ENCODE measurements at places on chromosomes 16 and 17.

GRCh38 chr17:30296499-30297080, 4.8 kb upstream of the BLMH start:
- no peak for DNase-seq

- no peak for DNase-seq
These were observed 26.4 kb upstream of the MAPK3 start for GRCh38 chr16:30149250-30149930.

DNA sequence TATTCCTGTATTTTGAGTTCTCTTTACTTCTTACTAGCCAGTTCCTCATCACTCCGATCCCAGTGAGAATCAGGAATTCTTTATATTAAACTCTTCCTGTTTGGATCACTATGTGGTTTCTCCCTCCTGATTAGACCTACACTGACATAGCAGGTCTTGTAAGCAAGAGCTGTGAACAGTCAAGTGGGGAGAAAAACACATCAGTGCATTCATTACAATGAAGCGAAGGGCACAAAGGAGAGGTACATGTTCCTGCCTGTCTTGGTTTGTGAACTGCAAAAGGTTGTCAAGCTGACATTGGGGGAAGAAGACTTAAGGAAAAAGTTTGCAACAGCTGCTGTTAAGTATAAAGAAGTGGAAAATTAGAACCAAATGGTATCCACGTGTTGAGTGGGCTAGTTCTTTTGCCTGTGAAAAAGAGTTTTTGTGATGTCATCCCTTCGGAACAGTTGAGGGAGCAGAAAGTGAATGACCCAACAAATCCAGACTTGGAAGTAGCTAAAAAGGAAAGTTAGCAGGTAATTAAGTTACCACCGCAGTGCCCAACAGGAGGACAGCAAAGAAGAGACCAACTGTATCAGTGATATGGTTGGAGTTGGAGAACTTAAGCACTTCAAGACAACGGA, 23.0 kb upstream of the TRIM25 start:
- no peak for DNase-seq

DNA sequence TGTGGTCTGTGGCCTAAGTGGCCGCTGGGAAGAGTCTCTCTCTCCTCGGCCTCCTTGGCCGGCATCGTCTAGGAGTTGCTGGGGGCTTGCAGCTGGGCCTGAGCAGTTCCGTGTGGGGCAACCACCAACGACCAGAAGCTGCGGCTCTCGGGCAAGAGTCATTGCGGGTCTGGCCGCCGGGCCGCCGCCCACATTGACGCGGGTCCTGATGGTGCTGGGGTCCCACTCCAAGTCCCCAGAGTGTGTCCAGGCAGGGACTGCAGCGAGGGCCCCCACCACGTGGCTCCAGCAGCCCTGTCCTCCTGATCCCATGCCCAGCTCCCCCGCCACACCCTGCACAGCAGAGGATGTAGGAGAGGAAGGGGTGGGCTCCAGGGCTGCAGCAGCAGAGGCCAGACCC, 30.9 kb downstream of the UNKL start:
- no peak for DNase-seq

DNA sequence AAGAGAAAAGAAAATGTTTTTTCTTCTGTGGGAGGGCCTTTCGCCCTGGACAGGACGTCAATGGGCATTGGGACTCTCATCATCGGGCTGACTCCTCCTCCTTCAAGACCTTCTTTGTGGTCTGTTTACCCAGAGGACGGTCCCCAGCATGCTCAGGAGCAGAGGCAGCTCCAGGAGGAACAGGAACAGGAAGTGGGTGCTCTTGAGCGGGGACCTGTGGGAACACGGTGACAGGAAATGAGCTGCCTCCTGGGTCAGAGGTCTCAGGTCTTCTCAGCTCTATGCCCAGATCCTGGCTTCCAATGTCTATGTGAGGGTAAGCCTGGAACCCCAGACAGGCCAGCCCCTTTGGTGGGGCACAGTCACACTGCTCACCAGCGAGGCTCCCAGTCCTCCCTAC, 12.2 kb downstream of the CD300LD start:
- no peak for DNase-seq

DNA sequence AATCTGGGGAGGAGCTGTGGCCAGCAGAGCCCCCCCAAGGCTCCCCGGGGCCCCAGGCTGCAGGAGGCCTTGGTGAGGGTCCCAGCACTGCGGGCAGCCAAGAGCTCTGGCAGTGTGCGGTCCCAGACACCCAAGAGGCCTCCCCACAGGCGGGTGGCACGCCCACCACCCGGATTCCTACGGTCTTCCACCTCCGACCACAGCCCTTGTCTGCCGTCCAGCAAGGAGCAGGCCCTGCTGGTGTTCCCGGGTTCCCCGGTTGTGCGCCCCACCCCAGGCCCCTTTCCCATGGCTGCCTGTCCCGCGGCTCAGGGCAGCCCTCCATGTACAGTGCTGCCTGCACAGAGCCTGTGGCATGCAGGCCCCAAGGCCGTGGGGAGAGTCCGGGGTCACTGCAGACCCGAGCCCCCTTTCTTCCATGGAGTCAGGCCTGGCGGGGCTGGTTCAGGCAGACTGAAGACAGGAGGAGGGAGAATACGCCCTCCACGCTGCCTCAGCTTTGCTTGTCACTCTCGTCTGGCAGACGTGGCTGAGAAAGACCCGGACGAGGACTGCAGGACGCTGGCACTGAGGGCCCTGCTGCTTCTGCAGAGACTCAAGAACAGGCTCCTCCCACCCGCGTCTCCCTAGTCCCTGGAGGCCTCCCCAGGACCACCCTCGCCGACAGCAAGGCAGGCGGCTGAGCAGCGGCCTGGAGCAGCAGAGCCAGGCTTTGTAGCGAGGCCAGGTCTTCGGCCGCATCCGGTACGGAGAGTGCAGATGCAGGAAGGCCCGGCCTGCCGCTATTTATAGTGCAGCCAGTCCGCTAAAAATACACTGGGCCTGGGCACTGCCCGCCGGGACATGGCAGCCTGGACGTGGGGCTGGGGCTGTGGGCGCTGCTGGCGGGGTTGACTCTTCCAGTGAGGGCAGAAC, 16.4 kb downstream of the TELO2 start:
- DNase-seq: no peak

- no peak for DNase-seq
These were observed 96.3 kb upstream of the ZNF469 start for GRCh38 chr16:88286301-88286923.

GRCh38 chr17:33901085-33901484, 354.0 kb upstream of the CCL2 start:
- DNase-seq: no peak

DNA sequence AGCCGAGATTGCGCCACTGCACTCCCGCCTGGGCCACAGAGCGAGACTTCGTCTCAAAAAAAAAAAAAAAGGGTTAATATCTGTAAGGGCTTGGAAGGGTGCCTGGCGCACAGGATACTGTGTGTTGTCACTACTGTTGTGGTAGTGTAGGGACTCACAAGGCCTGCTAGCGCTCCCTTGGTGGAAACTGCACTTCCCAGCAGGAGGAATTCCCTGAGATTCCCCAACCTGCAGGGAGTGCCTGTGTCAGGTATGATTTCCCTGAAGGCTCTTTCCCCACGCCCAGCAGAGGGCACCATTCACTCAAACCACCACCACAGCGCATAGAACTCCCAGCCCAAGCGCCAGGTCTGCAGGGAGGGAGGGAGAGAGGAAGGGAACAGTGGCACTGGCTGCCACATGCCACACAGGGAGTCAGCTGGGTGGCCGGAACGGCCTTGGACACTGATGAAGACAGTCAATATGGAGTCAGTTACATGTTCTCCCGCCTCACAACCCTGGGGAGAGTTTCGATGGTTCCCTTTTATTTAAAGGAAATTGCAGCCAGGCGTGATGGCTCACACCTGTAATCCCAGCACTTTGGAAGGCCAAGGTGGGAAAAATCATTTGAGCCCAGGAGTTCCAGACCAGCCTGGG, 32.7 kb upstream of the CDH1 start:
- peak; percentile 28 for DNase-seq

DNA sequence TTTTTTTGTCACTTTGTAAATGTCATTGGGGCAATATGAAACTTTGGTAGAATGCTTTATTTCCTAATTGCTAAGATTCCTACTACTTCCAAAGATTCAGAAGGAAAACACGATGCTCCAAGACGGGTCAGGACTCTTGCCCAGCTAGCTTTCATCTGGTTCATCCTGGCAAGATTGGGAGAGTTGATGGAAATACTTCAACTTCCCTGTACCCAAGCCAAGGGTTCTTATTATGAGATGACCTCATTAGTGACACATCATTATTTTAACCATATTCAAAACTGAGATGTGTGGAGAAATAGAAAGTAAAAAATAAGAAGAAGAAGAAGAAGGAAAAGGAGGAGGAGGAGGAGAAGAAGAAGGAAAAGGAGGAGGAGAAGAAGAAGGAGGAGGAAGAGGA, 25.6 kb downstream of the SOX9 start:
- no peak for DNase-seq

- DNase-seq: no peak
These were observed 8.7 kb upstream of the ETV4 start for GRCh38 chr17:43554857-43555256.

GRCh38 chr17:76124582-76125390, 16.3 kb downstream of the FOXJ1 start:
- DNase-seq: no peak

DNA sequence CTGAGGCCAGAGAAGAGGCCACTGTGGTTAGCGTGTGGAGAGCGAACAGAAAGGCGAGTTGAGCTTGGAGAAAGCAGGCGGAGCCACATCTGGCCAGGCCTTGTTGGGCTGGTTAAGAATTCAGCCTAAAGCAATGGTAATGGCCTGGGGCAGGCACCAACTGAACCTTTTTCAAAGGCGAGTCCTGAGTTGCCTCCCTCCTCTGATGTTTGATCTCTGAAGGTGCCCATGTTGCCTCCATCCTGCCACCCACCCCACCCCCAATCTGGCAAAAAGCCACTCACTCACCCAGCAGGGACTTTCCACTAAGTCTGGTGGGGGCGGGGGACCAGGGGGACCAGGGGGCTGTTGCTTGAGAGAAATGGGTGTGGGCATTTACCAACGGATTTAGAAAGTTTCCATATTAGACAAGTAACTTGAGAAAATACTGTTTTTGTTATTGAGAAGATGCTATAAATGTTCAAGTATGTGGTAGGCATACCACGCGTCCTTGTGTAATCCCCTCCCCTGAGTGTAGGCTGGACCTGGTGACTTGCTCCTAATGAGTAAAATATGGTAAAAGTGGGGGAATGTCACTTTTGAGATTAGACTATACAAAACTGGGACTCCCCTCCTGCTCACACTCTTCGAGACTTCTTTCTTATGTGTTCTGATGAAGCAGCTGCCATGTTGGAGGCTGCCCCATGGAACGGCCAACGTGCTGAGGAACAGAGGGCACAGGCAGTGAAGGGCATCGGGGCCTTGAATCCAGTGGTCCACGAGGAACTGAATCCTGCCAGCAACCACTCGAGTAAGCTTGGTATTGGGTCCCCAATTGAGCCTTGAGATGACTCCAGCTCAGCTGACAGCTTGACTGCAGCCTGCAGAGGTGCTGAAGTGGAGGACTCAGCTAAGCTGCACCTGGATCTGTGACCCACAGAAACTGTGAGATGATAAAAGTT, 29.9 kb upstream of the TNS4 start:
- DNase-seq: no peak

DNA sequence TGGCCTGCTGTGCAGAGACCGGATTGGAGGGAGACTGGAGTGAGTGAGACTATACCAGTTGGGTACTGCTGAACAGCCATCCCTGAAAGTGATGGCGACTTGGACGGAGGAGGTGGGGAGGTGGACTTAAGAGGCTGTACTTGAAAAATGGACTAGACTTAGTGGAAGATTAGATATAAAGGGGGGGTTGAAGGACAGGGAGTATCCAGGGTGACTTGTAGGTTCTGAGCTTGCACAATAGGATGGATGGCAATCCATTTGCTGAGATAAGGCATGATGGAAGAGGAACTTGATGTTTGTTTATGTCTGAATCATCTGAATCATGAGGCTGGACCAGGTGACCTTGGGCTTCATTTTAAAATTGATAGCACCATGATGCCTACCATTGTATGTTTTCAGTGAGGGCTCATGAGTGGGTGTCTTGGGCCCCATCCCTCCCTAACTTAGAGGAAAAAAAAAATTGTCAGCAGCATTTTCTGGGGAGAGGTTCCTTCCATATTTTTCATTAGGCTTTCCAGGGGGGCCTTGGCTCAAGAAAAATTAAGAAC, 41.2 kb downstream of the PRKCA start:
- DNase-seq: no peak

- no peak for DNase-seq
These were observed 17.6 kb upstream of the CCDC182 start for GRCh38 chr17:57762452-57763395.

DNA sequence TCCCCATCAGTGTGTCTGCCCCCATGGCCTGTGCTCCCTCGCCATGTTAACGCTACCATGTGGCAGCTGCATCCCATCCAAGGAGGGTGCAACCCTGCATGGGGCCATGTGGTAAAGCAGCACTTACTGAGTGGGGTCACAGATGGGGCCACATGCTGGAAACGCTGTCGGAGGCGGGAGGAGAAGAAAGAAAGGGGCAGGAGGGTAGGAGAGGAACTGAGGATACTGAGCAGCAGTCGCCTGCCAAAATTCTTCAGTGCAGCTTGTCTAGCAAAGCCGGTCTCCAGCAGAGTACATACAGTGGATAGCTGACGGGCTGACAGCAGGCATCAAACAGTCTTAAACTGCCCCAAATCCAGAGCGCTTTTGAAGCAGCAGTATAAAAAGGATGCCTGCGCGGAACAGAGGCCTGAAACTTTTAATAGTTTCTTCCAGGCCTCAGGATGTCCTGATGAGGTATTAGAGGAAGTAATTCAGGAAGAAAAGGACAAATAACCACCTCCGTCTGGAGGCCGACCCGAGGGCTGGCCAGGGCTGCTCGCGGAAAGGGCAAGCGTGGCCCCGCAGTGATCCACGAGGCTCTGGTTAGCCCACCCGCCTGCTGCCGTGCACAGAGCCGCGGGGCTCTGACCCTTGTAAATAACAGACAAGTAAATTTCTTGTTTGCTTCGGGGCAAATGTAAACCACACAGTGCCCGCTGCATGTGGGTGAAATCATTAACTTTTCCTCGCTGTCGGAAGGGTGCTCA, 149.0 kb downstream of the CCDC182 start:
- no peak for DNase-seq

DNA sequence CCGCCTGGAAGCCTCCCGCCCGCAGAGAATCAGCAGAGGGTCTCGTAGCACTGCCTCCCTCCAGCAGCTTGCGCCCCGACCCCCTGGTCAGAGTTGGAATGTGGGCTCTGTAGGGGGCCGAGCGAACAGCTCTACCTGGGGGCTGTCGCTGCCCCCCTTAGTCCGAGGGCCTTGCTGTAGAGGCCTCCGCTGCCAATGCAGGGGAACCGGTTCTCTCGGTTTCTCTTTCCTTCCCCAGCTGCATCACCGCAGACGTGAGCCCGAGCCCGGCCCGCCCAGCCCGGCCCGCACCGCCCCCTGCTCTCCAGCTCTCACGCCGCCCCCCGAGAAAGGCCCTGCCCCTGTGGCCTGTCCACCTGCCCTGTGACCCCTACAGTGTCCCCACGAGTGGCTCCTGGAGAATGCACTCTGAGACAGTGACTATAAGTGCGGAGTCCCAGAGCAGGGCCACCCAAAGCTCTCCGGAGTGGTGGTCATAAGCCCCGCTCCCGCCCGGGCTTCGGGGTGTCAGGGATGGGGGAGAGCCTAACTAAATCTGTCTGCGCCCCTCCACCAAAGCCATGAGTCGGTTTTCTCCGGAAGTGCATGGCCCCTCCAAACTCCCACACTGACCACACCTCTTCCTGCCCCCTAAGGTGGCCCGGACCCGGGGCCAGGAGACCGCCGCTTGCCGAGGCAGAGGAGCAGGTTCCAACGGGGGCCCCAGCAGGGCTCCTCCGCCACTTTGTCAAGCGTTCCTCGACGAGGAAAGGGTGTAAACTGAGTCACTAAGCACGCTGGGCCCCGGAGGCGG, 1.7 kb downstream of the ARHGAP27 start:
- DNase-seq: no peak
